ENCODE measurements at places on chromosomes 1 and 21.

GRCh38 chr1:18927654-18928272 lies 25.4 kb upstream of the ALDH4A1 start:
- no peak for DNase-seq

DNA sequence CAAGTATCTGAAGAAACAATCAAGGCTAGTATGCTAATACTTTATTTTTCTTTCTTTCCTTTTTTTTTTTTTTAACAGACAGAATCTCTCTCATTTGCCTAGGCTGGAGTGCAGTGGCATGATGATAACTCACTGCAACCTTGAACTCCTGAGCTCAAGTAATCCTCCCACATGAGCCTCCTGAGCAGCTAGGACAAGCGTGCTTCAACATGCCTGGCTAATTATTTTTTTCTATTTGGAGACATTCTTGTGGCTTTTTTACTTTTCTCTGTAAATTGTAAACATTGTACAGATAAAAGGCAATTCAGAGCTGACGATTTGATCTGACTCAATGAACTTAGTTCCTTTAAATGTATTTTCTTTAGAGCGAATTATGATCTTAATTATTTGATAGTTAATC lies 41.4 kb downstream of the CCDC18 start:
- no peak for DNase-seq

GRCh38 chr1:188386666-188387065 lies 1557.9 kb downstream of the PLA2G4A start:
- no peak for DNase-seq

GRCh38 chr21:22363504-22363903 lies 1365.3 kb downstream of the NCAM2 start:
- DNase-seq: no peak

DNA sequence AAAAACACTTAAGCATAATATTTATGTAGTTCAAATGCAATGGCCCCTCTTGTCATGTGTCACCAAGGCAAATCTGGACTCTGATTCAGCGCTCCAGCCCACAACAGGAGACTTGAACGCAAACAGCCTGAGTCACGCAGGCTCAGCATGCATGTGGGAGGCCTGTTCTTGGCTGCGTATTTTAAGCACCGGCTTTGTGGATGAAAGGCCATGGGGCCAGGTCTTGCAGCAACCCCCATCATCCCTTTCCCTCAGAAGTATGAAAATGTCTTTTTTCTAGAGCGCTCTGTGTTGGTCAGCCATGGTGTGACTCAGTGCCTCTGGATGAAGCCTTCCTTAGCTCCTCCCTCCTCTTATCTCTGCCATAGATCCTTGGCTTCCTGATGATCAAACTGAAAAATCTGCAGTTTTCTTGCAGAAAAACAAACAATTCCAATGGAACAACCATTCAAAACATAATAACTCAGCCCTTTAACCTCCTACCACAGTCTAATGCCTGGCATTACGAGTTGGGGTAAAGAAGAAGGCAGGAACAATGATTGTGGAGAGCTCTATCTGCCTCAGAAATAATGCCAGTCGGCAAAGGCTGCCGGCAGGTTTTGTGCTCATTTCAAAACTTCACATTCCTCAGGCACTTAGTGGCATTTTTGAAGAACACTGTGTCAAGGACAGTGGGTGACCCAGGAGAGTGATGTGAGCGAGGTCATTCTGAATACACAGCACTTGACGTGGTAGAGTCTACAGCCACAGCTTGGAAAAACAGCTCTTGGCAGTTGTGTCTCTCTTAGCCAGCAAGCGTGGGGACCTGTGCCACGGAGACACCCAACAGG lies 167.5 kb downstream of the CLIC6 start:
- no peak for DNase-seq

GRCh38 chr1:94989911-94990473 lies 63.1 kb upstream of the CNN3 start:
- DNase-seq: no peak

GRCh38 chr1:59368008-59368670 lies 71.2 kb downstream of the FGGY start:
- DNase-seq: no peak

- DNase-seq: no peak
Observed at GRCh38 chr1:116942344-116942743, 32.6 kb downstream of the PTGFRN start.

DNA sequence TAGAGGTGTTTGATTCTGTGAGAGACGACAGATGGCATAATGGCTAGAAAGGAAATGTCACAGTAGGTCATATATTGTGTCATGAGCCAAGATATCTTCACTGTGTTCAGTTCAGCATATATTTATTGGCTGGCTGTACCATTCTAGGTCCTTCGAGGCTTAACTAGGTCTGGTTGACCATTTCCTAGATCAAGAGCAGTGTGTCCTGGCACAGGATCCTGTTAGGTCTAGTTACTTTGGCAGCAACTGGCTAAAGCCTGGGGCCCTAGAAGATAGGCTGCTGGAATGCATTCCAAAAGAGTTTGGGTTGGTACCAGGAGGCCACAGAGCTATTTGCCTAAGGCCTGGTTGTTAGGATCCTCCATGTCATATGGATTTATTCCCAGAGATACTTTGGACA lies 20.9 kb downstream of the ZBTB40 start:
- DNase-seq: no peak

- DNase-seq: no peak
Observed at GRCh38 chr1:160092366-160093068, 5.9 kb downstream of the IGSF8 start.

DNA sequence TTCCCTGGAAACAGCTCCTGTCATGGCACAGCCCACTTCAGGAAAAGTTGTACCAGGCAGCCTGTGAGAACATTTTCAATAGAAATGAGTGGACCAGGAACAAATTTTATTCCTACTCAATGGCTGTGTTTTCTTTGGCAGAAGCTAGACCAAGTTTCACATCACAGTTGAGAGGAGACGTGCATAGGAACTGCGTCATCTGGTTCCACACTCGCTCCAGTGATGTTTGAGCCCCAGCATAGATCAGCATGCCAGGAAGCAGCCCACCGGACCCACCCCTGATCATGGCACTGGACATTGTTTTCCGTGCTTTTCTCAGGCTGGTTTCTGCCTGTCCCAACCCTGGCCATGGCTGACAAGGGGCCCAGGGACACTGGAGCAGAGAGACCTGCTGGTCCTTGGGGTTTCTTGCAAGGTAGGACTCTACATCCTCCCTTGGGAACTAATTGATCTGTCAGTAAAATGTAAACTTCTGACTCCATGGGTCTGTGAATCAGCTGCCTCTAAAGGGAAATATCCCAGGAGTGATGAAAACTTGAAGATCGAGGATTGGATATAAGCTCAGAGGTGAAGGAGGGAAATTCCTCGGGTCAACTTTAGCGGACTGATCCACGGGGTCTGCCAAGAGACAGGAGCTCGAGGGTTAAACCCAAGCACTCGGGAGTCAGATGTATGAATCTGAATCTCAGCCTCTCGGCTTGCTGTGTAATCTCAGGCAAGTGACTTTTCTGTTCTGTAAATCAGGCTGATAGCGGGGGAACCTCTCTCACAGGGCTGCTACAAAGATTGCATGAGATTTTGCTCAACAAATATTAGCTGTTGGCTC lies 35.7 kb downstream of the NEK2 start:
- peak; percentile 9 for DNase-seq

DNA sequence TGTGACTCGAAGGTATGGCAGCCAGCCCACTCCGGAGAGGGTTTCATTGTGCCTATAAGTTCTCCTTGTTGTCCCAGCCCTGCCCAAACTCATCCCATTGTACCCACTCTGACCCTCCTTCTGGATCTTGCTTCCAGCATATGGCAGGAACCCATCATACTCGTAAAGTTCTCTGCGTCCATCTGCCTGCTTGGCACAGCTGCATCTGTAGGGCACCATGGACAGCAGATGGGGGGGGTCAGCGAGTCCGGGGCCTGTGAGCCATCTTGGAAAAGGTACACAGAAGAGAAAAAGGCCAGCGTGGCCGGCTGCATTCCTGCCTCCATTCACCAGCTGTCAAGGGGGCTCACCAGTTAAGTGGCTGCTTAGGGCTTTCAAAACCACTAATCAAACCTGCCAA lies 94.9 kb upstream of the IGSF21 start:
- DNase-seq: no peak
